Hematopoietic multipotent progenitor cell treated with erythropoietin and hydrocortisone succinate and interleukin-3 and kit ligand, for 15 days (in vitro differentiated cells): ENCODE measurements at places on chromosomes 1 and 21.

DNA sequence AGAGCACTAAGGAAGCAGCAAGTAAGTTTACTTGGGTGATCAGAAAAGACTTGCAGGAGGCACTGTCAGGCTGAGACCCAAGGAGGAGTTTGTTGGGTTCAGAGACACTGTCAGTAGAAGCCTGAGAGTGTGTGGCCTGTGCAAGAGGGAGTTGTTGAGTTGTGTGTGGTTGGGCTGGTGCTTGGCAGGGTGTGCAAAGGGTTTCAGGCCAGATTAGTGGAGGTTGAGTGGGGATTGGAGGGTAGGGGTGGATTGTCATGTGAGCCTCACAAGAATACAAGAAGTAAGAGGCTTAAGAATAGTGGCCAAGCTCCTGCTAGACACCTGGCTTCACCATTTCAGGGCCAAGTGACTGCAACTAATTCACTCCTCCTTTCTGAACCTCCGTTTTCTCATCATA is 8.9 kb upstream of the KIF21B start:
- DNase-seq = no peak

GRCh38 chr1:182211386-182211785 is 149.9 kb upstream of the ZNF648 start:
- DNase-seq = no peak

DNA sequence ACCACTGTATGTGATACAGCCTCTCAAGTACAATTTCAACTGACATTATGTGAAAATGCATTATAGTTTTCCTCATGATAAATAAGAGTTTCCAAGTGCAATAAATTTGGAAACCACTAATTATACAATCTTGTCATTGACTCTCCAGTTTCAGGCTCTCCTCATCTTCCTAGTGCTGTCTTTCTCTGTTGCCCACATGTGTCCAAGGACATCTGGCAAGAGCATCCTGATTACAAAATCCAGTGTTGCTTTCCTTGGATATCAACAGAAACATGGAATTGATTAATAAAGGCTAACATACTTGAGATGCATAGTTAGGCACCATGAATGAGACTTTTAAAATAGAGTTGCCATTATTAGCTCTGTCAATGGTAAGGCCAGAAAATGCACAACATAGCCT is 15.6 kb upstream of the MAP10 start:
- no peak for DNase-seq

- DNase-seq = no peak
Measured at GRCh38 chr21:44666401-44667320, at the start of gene KRTAP12-2. KRTAP12-2 (minus strand) TSS chr21:44666927; CDS start chr21:44666886, 41 bp downstream.

DNA sequence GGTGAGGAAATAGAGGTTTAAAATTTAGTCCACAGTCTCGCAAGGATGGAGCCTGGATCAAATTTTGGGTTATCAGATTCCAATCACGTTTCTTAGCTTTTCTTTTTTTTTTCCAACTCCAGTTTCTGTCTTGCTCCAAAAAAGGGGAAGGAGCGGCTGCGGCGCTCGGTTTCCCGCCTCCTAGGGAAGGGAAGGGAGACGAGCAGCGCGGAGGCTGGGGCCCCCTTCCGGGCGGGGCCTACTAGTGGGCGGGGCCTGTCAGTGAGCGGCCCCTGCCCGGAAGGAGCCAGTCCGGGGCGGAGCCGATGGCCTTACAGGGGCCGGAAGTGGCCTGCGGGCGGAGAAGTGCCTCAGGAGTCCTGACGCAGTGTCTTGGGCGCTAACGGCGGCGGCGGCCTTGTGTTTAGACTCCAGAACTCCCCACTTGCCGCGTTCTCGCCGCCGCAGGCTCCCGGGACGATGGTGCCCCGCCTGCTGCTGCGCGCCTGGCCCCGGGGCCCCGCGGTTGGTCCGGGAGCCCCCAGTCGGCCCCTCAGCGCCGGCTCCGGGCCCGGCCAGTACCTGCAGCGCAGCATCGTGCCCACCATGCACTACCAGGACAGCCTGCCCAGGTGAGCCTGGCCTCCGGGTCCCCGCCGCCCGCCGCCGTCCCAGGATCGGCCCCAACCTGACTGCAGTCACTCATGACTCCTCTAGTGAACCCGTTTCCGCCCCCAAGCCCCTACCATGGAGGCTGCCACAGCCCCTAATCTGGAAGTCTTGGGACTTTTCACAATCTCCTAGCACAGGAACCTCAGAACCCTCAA is at the start of gene CPT2:
Gene CPT2 (plus strand): TSS at position 340 of the 806 bp plus-strand sequence. CDS start 120 bp downstream, at position 460.
- DNase-seq = peak; percentile 86

DNA sequence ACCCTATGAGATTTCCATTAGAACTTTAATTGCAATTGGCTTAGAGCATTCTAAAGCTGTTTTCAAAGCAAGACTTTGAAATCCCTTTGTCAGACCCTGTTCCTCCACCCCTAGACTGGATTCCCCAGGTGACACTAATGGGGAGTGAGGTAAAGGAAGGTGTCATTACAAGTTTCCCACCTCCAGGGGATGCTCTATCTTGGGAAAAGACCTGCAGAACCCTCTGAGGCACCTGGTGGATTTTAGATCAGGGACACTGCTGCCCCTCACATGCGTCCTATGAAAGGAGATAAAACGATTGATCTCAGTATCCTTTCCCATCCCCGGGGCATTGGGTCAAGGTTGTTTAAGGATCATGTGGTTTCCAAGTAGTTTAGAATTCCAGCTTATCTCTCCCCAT is 80.3 kb upstream of the RGS4 start:
- no peak for DNase-seq

GRCh38 chr1:153984123-153984894 is 1.8 kb downstream of the RAB13 start:
- DNase-seq = no peak

DNA sequence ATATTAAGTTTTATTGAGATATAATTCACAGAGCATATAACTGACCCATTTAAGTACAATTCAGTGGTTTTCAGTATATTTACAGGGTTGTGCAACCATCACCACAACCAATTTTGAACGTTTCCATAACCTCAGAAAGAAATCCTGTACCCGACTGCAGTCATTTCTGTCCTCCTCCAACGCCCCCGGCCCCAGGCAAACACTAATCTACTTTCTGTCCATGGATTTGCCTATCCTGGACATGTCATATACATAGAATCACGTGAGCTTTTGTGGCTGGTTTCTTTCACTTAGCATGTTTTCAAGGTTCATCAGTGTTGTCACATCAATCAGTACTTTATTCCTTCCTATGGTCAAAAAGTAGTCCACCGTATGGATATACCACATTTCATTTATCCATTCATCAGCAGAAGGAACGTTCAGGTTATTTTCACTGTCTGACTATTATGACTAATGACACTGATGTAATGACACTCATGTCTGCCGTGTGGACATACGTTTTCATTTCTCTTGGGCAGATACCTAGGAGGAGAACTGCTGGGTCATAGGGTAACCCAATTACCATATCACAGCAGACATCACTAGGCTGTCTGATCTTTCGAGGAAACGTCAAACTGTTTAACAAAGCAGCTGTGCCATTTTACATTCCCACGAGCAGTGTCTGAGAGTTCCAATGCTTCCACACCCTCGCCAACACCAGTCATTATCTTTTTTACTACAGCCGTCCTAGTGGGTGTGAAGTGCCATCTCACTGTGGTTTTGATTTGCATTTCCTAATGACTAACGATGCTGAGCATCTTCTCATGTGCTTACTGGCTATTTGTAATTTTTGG is 30.8 kb downstream of the MRPL37 start:
- DNase-seq = peak; percentile 76

DNA sequence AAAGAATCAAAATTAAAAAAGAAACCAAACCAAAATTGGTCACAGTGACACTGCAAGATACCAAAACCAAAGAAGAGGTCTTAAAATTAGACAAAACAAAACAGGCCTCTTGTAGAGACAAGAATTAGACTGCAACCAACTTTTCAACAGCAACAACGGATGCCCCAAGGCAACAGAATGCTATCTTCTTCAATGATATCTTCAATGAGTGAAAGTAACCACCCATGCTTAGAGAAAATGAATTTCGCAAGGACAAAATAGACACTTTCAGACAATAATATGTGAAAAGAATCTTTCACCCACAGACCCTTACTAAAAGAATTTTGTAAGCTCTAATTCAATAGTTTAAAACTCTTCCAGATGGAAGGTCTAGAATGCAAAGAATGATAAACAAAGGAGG is 41.7 kb downstream of the USP48 start:
- no peak for DNase-seq

- no peak for DNase-seq
Measured at GRCh38 chr1:38175121-38175520, 128.5 kb upstream of the POU3F1 start.

GRCh38 chr1:64595871-64596515 is 126.1 kb downstream of the CACHD1 start:
- no peak for DNase-seq

DNA sequence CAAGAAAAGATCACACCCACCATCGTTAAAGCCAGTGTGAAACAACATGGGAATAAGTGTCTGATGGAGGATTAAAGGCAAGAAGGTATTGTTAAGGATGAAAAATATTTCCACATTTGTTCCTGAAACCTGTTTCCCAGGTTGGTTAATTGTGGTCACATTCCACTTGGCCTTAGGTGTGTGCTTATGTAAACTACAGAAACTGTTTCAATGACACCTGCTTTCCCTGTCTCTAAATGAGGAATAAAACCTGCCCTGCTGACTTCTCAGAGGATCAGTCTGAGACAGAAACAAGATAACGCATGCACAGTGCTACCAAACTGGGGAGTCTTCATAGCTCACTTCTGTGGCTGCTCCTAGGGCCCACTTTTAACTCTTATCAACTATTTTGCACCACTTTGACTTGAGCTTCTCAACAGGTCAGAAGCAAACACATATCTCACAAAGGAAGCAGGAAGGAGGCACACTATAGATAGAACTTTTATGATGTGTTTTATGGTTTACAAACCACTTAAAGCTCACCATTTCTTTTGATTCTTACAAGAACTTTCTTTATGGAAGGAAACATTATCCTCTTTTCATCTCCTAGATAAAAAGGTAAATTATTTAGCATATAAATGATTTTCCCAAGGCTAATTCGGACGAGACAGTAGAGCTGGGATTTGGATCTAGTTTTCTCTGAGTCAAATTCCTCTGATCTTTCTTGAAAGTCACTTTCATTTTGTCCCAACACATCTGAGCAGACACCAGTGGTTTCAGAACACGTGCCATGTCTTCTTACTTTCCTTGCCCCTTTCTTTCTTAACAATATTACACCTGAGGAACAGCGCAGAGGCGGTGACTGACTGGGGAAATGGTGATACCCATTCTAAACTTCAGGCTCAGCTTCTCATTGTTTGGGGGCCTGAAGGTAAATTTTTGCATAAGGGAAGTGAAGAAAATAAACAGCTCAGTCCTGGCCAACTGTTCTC is 33.4 kb downstream of the CYP2J2 start:
- DNase-seq = no peak

GRCh38 chr1:83098791-83099190 is 900.1 kb downstream of the TTLL7 start:
- no peak for DNase-seq

DNA sequence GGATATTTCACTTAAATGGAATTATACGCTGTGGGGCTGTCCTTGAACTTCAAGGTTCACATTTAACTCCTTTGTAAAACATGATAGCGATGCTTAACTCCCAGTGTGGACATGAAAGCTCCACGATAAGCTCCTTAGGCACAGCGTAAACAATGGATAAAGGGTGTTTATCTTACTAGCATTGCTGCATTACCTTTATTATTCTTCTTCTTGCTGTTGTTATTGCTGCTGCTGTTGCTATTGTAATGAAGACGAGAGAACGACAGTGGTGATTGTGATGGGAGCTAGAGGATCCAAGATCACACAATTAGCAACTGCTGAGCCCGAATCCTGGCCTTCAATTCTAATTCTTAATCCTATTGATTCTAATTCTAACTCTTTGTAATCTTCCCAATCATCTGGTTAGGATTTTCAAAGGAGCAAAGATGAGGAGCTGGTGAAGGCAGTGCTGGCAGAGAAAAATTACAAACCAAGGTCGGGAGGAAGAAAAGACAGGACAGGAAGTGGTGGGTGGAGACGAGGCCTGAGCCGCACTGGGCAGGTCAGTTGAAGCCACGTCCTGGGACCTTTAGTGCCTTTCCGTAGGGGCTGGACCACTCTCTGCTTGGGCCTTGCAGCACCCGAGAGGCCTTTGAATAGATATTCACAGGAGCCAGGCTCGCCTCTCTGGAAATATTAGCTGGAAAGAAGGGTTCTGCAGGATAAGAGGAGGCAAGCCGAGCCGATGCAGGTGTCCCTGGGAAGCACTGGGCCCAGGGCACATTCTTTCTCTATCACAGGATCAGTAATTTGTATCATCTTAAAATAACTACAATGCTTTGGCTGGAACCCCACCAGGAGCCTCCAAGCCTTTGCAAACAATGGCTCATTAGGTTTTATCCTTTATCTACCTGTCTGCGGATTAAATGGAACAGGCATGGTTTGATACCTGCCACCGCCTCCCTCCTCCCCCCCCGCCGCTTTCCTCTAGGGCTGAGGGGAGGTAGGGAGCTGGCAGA is 571.6 kb downstream of the AJAP1 start:
- no peak for DNase-seq

- DNase-seq = no peak
Measured at GRCh38 chr1:150720703-150721102, at the start of gene HORMAD1. HORMAD1 (minus strand) TSS chr1:150720895; CDS start chr1:150719505, 1,390 bp downstream.

- DNase-seq = no peak
Measured at GRCh38 chr1:1982379-1983232, 21.0 kb downstream of the CFAP74 start.

GRCh38 chr1:30166174-30166573 is 557.2 kb downstream of the MATN1 start:
- no peak for DNase-seq

GRCh38 chr1:169964206-169964605 is 70.5 kb upstream of the SCYL3 start:
- DNase-seq = no peak

GRCh38 chr1:167219646-167220536 is 795 bp upstream of the POU2F1 start:
- DNase-seq = peak; percentile 66

DNA sequence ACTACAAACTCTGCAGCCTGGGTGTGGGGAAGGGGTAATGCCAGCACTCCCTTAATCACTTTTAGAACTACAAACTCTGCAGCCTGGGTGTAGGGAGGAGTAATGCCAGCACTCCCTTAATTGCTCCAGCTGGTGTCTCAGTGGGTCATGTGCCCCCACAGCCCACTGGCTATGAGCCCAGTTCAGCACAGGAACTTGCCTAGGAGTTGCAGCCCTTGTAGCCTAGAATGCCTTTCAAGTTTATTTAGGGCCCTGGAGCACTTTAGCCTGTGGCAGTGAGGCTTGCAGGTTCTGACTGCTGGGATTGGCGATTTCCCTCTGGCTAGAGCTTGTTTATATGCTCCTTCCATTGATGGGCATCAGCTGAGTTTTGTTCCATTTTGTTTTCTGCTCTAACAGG is 17.1 kb downstream of the VN1R5 start:
- no peak for DNase-seq

DNA sequence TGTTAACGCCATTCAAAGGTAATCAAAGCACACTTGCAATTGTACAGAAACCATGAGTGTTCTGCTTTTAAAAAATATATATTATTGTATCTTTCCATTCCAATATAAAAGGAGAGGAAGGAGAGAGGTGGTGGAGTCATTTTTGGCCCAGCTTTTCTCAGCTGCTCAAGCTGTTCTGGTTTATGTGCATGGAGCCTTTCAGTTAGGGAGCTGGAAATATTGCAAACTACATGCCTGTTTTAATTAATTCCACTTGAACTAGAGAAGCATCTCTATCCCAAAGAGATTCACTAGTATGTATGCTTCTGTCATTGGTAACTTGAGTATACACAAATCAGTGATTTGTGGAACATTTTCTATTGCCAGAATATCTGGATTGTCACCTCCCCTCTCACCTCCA is 28.5 kb upstream of the C1orf105 start:
- no peak for DNase-seq

- no peak for DNase-seq
Measured at GRCh38 chr1:244822878-244823277, 12.6 kb upstream of the COX20 start.

GRCh38 chr1:61506236-61506635 is 218.7 kb downstream of the TM2D1 start:
- no peak for DNase-seq
